ENCODE measurements at places on chromosomes 12 and 14. TPM values are rescaled to one million over a fixed set of nuclear protein-coding genes. Genes with fewer than 3 reads are reported as not detected.

DNA sequence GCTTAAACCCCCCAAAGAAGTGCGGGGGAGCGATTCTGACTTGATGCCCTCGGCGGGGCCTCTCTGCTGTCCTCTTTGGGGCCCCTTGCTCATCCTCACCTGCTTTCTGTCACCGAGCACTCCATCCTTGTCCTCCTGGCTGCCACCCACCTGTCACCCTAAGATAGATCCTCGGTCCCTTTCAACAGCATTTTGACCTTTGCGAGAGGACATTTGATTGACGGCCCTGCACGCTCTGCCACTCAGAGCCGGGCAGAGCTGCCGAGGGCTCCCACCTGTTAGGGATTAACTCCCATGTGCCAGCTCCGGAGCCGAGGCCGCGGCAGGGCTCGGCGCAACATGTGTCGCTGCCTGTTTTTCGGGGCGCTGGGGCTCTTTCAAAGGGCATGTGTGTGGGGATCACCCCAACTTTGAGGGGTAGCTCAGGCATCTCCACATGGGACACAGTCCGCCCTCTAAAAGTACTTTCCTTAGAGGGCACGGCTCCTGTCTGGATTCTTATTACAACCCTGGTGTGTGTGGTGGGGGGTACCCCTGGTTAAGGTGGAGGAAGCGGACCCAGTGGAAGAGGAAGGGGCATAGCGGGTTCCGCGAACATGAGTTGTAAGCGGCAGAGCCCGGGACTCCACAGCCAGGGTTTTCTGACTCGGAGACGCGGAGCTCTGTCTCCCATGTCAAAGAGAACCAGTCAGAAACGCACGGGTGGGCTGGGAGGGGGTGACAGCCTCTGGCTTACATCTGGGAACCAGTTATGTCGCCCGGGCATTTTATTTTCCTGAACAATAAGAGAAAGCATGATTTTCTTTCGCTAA is 811 bp upstream of the MEG3 start:
- H3K4me1 ChIP-seq = peaks cover 2% of the 10 kb centered on the region
- peaks cover 43% of the 10 kb centered on the region for H3K27me3 ChIP-seq
- H3K4me3 ChIP-seq = no peak overlapping the region
- no peak for DNase-seq

Gene ZC3H10
- 11.2 TPM for total RNA-seq

- H3K27ac ChIP-seq = no peak overlapping the region
- H3K4me3 ChIP-seq = no peak overlapping the region
- H3K4me1 ChIP-seq = peaks cover 14% of the 10 kb centered on the region
- no peak for DNase-seq
- H3K27me3 ChIP-seq = peaks cover 14% of the 10 kb centered on the region
Measured at GRCh38 chr12:6641131-6641530, 5.4 kb upstream of the LPAR5 start.

- H3K27me3 ChIP-seq = peaks cover 11% of the 10 kb centered on the region
- no peak for DNase-seq
- H3K4me1 ChIP-seq = no peaks in the 10 kb centered on the region
Measured at GRCh38 chr12:69459477-69459876, 10.7 kb upstream of the FRS2 start.

Gene MYF6
- total RNA-seq = not detected

DNA sequence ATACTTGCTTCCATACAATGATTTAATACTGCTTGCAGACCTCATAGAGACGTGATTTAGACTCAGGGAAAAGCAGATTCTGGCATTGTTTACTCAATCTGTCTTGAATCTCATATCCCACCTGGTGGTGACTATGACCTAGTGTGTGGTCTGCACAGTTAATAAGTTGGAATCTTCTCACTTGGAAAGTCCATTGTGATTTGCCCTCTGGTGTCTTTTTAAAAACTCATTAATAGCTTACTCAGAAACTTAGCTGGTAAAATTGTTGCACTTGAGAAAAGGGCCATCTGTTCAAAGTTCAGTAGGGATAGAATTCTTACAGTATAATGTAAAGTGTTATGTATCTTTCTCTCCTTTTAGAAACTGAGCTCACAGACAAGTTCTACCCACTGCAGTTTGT is 106.0 kb downstream of the PELI2 start:
- no peak overlapping the region for H3K27ac ChIP-seq
- H3K36me3 ChIP-seq = no peaks in the 10 kb centered on the region
- no peak overlapping the region for H3K4me3 ChIP-seq
- no peaks in the 10 kb centered on the region for H3K27me3 ChIP-seq
- no peak for DNase-seq

GRCh38 chr14:94043111-94043755 is 17.1 kb downstream of the OTUB2 start:
- no peaks in the 10 kb centered on the region for H3K27me3 ChIP-seq
- H3K36me3 ChIP-seq = peaks cover 18% of the 10 kb centered on the region
- H3K4me1 ChIP-seq = no peaks in the 10 kb centered on the region
- no peak overlapping the region for H3K27ac ChIP-seq
- H3K4me3 ChIP-seq = no peak overlapping the region
- no peak for DNase-seq

GRCh38 chr12:133264173-133264572 is 28.5 kb upstream of the ANHX start:
- H3K4me1 ChIP-seq = no peaks in the 10 kb centered on the region
- no peaks in the 10 kb centered on the region for H3K27me3 ChIP-seq
- H3K4me3 ChIP-seq = no peak overlapping the region
- no peaks in the 10 kb centered on the region for H3K36me3 ChIP-seq

Gene GZMH
- 24.3 TPM for total RNA-seq
